ENCODE measurements at places on chromosomes 6 and 20. TPM values are rescaled to one million over a fixed set of nuclear protein-coding genes. Genes with fewer than 3 reads are reported as not detected.

GRCh38 chr6:70303034-70303525 lies at the start of gene COL9A1:
TSS of gene COL9A1 (minus strand) at chr6:70303084. CDS start at chr6:70302924, 160 bp downstream.
- DNase-seq, result no peak

The LY6G5C gene
- total RNA-seq, result 2.9 TPM

The C6orf15 gene
- not detected for total RNA-seq

The LPA gene
- not detected for total RNA-seq

DNA sequence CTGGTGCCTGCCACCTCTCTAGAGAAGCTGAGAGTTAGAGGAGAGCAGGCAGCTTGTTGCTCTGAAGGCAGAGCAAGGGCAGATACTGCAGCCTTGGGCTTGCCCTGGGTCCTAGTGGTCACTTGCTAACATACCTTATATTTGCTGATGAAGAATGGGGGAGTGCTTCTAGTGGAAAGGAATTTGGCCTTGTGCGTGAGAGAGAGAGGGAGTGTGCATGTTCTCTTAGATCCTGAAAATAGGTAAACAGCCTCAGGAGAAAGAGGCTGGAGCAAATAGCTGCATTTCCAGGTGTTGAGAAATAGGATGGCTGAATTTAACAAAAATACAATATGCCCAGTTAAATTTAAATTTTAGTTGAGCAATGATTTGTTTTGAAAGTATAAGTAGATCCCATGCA lies 724.5 kb upstream of the FLRT3 start:
- no peak for DNase-seq

The OSBPL2 gene
- total RNA-seq, result 40.4 TPM
